CD4-positive, CD25-positive, alpha-beta regulatory T cell (primary cell): ENCODE measurements at places on chromosomes 2 and 18. TPM values are rescaled to one million over a fixed set of nuclear protein-coding genes. Genes with fewer than 3 reads are reported as not detected.

The ATRAID gene
- 77.3 TPM for total RNA-seq

The SPHKAP gene
- total RNA-seq, result not detected

The CCL20 gene
- total RNA-seq, result 3.7 TPM

The GALR1 gene
- total RNA-seq, result not detected

The LCT gene
- total RNA-seq, result not detected

The GTF2A1L gene
- total RNA-seq, result not detected

The TRABD2A gene
- 48.8 TPM for total RNA-seq

The TCF23 gene
- total RNA-seq, result not detected

The ATP6V1B1 gene
- not detected for total RNA-seq

The SLC5A7 gene
- total RNA-seq, result not detected

The OTOF gene
- 2.3 TPM for total RNA-seq

The NT5C1B gene
- total RNA-seq, result not detected

GRCh38 chr2:224407241-224407701, 5.4 kb upstream of the FAM124B start:
- H3K27ac ChIP-seq, result no peak overlapping the region
- no peak for DNase-seq
- H3K4me1 ChIP-seq, result no peaks in the 10 kb centered on the region
- no peaks in the 10 kb centered on the region for H3K27me3 ChIP-seq

DNA sequence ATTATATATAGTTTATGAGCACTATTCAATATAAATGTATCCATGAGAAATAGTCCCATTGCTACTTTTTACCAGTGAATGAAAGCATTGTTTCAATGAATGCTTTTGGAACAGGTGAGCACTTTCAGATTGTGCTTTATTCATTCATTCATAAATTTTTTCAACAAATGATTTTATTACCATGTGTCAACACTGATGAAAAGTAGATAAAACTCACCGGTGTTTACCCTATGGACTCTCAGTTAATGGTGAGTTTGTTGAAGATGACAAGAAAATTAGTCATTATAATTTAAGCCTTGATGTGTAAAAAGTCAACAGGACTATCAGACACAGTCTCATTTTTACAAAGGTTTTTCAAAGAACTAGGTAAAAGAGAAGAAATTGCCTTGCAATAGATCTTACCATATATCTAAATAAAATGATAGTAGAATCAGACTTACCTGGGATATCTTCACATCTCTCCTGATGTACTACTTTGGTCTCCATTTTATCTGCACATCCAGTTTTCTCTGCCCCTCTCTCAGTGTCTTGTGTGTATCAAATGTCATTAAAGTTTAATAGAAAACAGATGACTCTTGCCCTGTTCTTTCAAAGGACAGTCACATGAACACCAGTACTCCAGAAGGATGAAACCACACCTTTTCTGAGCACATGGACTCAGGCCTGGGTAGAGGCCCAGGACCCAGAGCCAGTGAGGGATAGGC, 325.3 kb upstream of the RND3 start:
- H3K4me3 ChIP-seq, result no peak overlapping the region
- DNase-seq, result no peak
- H3K27ac ChIP-seq, result no peak overlapping the region
- no peaks in the 10 kb centered on the region for H3K4me1 ChIP-seq
- no peaks in the 10 kb centered on the region for H3K36me3 ChIP-seq
- H3K27me3 ChIP-seq, result no peaks in the 10 kb centered on the region

DNA sequence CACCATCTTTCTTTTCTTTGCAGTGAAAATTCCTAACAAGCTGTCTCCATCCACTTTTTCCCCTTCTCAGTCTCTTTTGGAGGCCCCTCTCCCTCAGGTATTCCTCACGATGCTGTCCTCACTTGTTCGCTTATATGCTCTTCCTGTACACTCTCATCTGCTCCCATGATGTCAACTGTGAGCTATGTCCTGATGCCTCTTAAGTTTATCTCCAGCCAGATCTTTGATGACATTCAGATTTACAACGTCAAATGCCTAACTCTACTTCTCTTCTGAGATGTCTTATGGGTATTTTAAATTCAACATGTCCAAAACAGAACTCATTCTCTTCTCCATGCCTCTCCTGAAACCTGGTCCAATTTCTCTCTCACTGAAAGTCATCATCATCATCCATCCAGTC, 55.1 kb upstream of the SERTAD2 start:
- H3K4me3 ChIP-seq, result no peak overlapping the region
- H3K36me3 ChIP-seq, result no peaks in the 10 kb centered on the region
- H3K27ac ChIP-seq, result no peak overlapping the region
- DNase-seq, result no peak
- no peaks in the 10 kb centered on the region for H3K27me3 ChIP-seq

DNA sequence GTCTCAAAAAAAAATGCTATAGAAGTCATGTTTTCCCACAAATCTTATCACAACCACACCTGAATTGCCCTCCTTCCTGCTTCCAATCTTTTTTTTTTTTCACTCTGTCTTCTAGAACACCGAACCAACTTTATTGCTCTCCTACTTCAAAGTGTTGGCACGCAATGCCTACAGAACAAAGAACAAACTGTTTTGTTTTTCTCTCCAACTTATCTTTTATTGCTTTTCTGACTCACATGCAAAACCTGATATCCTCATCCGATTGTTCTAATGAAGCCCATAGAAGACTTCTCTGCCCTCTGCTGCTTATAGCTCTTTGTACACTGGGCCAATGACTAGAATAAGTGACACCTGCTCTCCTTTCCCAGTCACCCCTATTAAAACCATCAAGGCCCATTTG, 602.8 kb downstream of the EPHA4 start:
- no peak overlapping the region for H3K27ac ChIP-seq
- H3K36me3 ChIP-seq, result no peaks in the 10 kb centered on the region
- no peaks in the 10 kb centered on the region for H3K27me3 ChIP-seq
- no peak for DNase-seq

DNA sequence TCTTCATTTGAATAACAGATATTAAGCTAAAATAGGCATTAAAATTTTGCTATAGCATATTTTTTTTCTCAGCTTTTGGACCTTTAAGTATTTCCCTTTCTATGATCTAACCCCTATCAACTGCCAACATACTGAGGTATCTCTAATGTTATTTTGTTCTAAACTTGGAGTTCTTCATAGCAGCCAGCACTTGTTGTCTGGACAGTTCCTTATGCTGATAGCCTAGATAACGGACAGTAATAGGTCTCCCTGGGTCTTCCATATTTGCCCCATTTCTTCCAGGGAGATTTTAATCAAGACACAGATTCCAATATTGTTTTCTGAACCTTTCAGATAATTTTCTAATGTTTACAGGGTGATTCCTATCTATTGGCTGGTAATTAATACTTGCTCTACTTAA, 475.8 kb upstream of the MAP2 start:
- H3K4me1 ChIP-seq, result no peaks in the 10 kb centered on the region
- no peak overlapping the region for H3K4me3 ChIP-seq
- H3K27ac ChIP-seq, result no peak overlapping the region

DNA sequence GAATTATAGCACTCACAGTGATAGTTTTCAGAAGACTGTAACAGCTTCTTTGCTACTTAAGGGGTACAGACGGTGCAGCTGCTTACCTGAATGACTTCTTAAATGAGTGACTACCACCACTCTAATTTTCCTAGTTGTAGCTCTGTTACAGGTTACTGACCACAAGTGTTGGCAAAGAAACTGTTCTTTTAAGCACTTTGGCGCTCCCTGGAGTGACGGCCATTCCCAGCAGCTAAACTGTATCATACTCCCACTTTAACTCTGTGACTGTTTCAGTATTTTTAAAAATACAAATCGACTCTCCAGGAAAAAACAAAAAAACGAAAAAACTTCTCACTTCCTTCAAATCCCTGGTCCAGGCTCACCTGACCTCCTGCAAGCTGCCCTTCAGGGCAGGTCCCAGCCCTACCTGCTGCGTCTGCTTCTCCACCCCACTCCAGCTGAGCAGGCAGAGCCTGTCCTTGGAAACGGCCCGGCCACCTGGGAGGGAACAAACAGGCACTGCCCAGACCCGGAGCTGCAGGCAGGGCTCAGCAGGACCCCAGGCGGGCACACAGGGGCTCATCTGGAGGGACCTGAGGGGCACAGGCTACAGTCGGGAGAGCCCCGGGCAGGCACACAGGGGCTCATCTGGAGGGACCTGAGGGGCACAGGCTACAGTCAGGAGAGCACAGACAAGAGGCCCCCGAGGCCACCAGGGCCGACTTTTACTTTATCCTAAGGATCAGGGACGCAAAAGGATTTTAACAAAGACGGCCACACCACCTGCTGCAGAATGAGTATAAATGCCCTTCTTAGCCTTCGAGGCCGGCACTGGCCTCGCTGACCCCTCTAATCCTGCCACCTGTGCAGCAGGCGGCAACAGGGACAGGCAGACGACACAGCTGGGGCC, 24.5 kb downstream of the SLC66A2 start:
- H3K27ac ChIP-seq, result no peak overlapping the region
- H3K4me1 ChIP-seq, result no peaks in the 10 kb centered on the region
- H3K36me3 ChIP-seq, result peaks cover 37% of the 10 kb centered on the region
- H3K27me3 ChIP-seq, result no peaks in the 10 kb centered on the region
- H3K4me3 ChIP-seq, result no peak overlapping the region

- no peak overlapping the region for H3K4me3 ChIP-seq
- H3K27ac ChIP-seq, result no peak overlapping the region
- peaks cover 6% of the 10 kb centered on the region for H3K36me3 ChIP-seq
- H3K27me3 ChIP-seq, result no peaks in the 10 kb centered on the region
- H3K4me1 ChIP-seq, result peaks cover 3% of the 10 kb centered on the region
These were observed 78.5 kb downstream of the EIPR1 start for GRCh38 chr2:3299130-3299529.

GRCh38 chr2:234243871-234244565, 193.5 kb downstream of the SPP2 start:
- no peaks in the 10 kb centered on the region for H3K27me3 ChIP-seq
- peak overlapping the region; percentile 72 for H3K4me3 ChIP-seq
- DNase-seq, result no peak
- peaks cover 15% of the 10 kb centered on the region for H3K4me1 ChIP-seq
- H3K27ac ChIP-seq, result peak overlapping the region; percentile 47
- H3K36me3 ChIP-seq, result no peaks in the 10 kb centered on the region

DNA sequence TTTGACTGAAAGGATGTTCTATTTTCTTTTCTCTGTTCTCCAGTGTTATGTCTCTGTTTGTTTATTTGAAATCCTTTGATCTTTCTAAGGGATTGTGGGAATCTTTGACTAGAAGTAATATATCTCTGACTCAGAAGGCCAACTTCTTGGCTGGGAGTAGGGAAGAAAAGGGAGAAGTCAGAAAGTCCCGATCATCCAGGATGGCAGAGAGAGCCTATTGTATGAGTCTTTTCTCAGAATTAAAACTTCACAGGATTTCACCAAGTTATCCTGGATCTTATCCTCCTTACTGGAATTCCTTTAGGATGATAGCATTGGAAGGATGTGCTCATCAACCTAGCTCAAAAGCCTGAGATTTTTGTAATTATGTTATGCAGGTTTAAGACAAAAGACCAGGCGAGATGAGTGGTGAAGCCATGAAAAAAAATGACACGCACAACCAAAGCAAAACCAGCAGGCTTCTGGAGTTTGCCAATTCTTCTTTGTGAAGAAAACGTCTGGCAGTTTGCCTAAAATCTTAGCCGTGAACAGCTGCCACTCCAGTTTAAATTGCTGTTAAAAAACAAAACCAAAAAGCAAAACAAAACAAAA, 383.6 kb upstream of the SMIM21 start:
- H3K4me1 ChIP-seq, result no peaks in the 10 kb centered on the region
- H3K27ac ChIP-seq, result no peak overlapping the region
- no peaks in the 10 kb centered on the region for H3K36me3 ChIP-seq
- H3K27me3 ChIP-seq, result no peaks in the 10 kb centered on the region
- no peak for DNase-seq

- no peak for DNase-seq
- H3K27ac ChIP-seq, result no peak overlapping the region
- H3K4me3 ChIP-seq, result no peak overlapping the region
- H3K36me3 ChIP-seq, result no peaks in the 10 kb centered on the region
- H3K4me1 ChIP-seq, result no peaks in the 10 kb centered on the region
These were observed 10.0 kb upstream of the OTX1 start for GRCh38 chr2:63040586-63040985.

- no peak overlapping the region for H3K4me3 ChIP-seq
- H3K27ac ChIP-seq, result no peak overlapping the region
- DNase-seq, result no peak
- no peaks in the 10 kb centered on the region for H3K4me1 ChIP-seq
- H3K36me3 ChIP-seq, result no peaks in the 10 kb centered on the region
- peaks cover 4% of the 10 kb centered on the region for H3K27me3 ChIP-seq
These were observed 482 bp downstream of the DLGAP1 start for GRCh38 chr18:4454537-4455112.

GRCh38 chr18:65990174-65990690, 239.4 kb downstream of the CDH7 start:
- no peak overlapping the region for H3K4me3 ChIP-seq
- no peak overlapping the region for H3K27ac ChIP-seq
- no peaks in the 10 kb centered on the region for H3K36me3 ChIP-seq

DNA sequence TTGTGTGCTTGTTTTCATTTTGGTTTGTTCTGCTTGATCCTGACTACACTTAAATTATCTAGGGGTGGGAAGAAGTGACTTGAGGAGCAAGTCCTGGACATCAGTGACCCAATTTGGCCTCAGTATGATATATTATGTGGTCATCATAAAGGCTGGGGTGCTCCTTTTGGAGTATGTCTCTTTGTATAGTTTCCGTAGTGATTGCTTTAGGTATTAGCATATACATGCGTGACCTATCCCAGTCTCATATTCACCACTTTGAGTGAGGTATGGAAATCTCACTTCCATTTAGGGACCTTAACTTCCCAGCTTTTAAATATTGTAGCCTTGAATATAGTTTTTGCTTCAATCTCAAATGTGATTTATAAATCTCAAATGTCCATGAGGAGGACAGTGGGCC, 241.0 kb downstream of the PTGR3 start:
- H3K36me3 ChIP-seq, result no peaks in the 10 kb centered on the region
- H3K27ac ChIP-seq, result no peak overlapping the region
- H3K27me3 ChIP-seq, result no peaks in the 10 kb centered on the region
- no peaks in the 10 kb centered on the region for H3K4me1 ChIP-seq

DNA sequence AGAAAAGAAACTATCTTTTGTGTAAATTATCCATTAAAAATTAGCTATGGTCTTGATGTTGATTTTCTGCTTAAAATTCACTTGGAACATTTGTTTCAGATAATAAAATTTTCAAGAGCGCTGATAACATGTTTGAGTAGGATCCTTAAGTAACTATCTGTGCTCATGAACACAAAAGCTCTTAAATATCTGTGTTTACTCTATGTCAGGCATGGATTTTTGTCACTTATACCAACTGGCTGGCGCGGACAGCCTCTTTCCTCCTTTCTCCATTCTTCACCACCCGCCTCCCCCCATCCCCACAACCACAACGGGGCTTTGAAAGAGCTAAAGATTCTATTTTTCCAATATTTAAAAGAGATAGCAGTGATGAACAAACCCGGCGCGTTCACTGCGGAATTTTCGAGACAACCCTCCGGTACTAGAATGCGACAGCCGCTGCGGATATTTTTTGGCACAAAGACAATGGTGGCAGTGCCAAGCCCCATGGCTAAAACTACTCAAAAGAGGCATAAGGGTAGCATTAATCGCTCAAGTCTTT, 181.5 kb downstream of the TCF4 start:
- H3K4me1 ChIP-seq, result no peaks in the 10 kb centered on the region
- DNase-seq, result no peak
- no peak overlapping the region for H3K4me3 ChIP-seq
- no peak overlapping the region for H3K27ac ChIP-seq
- H3K36me3 ChIP-seq, result no peaks in the 10 kb centered on the region
- no peaks in the 10 kb centered on the region for H3K27me3 ChIP-seq
